ENCODE measurements at places on chromosomes 7 and 10.

- no peak for DNase-seq
These were observed 48.3 kb upstream of the PITRM1 start for GRCh38 chr10:3220853-3221252.

DNA sequence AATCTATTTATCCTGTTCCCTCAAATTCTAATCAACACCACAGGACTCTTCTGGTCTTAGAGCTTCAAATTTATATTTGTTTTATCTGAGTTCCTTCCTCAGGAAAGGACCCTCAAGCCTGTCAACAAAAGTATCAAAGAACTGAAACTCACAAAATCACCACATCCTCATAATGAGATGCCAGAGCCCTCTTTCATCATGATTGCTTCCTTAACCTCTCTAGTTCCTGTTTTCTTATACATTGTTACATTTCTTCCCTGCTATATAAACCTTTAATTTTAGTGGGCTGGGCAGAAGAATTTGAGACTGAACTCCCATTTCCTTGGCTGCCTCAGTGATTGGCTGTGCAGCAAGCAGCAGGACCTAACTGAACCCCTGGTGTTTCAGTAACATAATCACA lies 189.7 kb downstream of the ZNF248 start:
- DNase-seq = no peak

- no peak for DNase-seq
These were observed 14.9 kb upstream of the SP4 start for GRCh38 chr7:21412957-21413356.

GRCh38 chr7:22234227-22234626 lies 122.7 kb downstream of the RAPGEF5 start:
- DNase-seq = no peak

DNA sequence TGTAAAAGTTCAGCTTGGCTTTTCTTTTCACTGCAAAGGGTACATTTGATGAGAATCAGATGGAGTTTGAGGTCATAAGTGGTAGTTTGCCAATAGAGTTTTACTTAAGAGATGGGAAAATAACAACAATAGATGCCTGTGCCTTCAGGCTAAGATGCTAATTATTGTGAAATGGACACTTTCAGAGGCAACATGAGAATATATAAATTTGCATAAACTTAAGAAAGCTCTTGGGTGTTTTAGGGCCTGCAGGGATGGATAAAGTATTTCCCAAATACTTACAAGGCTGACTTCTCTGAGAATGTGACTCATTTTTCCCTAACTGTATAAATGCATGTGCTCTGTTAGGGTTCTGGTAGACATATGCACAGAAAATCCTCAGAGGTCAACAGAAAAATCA lies 200.3 kb upstream of the SVIL start:
- DNase-seq = no peak

DNA sequence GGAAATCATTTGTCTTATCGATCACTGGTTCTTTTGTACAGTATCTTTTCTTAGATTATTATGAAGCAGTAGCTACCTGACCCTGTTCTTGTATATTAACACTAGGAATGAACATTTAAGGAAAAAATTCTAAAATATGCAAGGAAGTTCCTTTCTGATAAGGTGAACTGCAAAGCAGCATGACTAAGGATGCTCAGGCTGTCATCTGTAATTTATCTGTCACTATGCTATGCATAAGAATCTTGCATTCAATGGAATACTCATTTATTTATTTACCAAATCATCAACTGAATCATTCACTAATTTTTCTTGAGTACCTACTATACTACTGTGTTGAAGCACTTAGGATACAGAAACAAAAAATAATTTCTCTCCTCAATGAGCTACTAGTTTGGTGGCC lies 5.8 kb downstream of the GSDME start:
- no peak for DNase-seq

- DNase-seq = no peak
These were observed 243.8 kb upstream of the ETV1 start for GRCh38 chr7:14233076-14233867.

GRCh38 chr7:135330088-135330487 lies 96.5 kb downstream of the STRA8 start:
- DNase-seq = no peak

DNA sequence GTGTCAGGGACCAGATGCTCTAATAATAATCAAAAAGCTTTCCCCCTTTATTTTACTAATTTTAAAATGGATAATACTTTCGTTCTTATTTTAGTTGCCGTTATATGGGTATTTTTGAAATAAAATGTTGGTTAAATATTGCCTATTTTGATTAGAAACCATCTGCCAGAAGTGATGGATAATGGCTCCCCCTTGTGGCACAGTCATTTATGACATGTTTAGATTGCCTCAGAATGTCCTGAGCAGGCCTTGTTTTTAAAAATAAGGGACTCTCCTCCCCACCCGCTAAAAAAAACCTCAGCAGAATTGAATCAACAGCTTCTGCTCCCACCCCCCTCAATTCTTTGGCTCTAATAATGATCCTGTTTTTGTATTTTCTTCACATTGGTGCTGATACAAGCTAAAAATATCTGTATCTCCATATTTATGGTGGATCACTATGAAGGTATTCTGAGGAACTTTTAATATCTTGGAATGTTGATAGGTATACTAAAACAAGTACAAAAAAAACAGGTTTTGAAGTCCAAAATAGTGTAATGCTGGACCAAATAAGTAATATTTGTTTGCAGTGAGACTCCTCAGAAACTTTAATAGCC lies 38.8 kb downstream of the TMEM60 start:
- peak; percentile 66 for DNase-seq

DNA sequence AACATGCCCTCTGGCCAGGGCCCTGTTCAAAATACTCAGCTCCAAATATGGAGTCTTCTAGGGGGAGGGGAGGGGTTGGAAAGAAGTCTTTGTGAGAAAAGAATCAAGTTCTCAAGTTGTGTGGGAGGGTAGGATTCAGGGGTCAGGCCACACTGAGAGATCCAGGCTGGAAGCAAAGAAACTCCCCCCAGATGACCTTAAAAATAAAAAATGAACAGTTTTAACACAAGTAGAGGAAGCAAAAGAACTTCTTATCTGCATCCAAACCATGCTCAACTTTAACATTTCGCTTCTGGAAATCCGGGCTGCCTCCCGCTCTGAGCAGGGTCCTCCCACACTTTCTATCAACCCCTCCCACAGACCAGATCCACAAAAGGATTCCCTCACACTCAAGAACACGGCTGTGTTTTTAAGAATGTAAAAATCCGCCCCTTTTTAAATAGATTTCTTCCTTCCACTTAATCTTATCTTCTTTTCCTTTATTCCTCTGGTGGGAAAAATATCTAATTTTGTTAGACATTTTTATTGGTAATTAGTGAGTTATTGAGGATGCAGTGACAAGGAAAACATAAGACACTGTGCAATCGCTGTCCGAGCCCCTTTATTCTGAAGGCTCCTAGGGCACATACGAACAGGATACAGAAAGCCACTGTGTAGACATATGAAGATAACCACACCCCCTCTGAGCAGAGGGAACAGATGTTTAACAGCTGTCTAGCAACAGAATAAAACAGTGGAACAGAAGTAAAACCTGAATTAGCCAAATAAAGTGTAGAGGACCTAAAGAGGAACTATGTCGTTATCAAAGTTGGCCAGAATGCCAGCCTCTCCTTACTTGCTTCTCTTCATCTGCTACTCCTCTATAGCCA lies 43.8 kb downstream of the CYTH3 start:
- DNase-seq = peak; percentile 52
